ENCODE measurements at places on chromosomes 5 and 9.
A peak's percentile ranks its signal among the peaks of the same experiment; 100 is the strongest.

DNA sequence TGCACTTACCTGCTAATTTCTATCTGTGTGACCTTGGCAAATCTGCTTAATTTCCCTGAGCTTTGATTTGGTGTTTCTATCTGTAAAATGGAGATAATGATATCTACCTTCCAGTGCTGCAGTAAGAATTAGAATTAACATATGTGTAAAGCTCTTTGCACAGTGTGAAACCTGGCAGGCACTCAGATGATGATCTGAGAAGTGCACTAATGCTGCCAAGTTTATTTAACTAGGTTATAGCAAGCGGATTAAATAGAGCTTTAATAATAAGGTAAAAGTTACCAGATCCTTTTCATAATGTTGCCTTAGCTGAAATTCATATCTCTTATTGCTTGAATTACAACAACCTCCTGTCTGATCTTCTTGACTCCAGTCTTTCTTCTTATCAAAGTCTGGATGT is 315.3 kb upstream of the CD180 start:
- DNase-seq: no peak

DNA sequence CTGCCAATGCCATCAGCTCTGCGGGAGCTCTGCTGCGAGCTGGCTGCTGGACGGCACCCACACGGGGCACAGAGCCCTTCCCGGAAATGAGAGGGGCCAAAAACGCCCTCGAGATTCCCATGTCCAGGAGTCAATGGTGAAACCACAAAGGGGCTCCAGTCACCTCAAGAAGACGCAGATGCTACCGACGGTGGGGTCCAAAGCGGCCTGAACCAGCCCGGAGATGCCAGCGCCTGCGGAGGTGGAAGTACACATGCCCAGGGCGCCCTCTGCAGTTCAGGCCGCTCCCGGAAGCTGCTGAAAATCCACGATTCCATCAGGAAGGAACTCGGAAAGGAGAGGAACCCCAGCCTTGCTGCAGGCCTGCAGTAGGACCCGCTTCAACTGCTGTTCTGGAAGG is 82.4 kb upstream of the SELENOP start:
- DNase-seq: no peak

DNA sequence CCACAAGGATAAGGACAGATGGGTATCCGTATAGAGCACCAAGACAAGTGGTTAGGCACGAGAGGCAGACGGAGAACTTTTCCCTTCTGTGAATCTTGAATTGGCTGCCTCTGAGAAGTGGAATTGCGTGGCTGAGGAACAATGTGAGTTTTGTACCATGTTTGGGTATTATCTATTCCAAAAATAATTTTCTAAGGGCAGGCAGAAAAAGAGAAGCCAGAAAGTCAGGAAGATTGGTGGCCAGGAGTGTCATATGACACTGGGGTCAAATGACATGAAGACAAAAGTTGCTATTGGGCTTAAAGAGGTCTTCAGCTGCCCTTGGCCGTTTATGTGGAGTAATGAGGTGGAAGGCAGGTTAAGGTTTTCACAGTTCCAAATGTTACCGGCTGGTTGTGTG is 14.5 kb downstream of the HABP4 start:
- DNase-seq: no peak

- no peak for DNase-seq
These were observed 106.0 kb downstream of the HACD4 start for GRCh38 chr9:20925256-20926045.

- DNase-seq: no peak
These were observed 1129.2 kb downstream of the DTWD2 start for GRCh38 chr5:117859176-117859575.

- DNase-seq: peak; percentile 5
These were observed 31.8 kb downstream of the SPATA31C2 start for GRCh38 chr9:88106492-88106891.

DNA sequence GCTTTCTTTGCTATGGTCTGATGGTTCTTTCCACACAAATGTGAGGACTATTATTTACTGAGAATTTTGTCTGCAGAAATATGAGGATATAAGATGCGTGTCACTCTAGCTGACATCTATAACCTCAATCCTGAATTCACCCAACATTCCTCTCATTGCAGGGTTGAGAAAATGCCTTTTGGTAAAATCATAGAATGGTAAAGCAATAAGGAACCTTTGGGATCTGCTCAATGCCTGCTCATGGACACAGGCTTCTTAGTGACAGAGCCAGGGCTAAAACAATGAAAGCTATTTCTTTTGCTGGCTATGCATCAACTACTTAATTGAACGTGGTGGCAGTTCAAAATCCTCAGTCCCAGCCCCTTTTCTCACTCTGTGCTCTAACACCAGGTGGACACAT is 199.6 kb downstream of the GAS1 start:
- DNase-seq: no peak

- DNase-seq: peak; percentile 40
These were observed 2.0 kb downstream of the VCAN start for GRCh38 chr5:83473346-83474160.

- no peak for DNase-seq
These were observed 159.7 kb downstream of the TLE1 start for GRCh38 chr9:81529556-81530193.

DNA sequence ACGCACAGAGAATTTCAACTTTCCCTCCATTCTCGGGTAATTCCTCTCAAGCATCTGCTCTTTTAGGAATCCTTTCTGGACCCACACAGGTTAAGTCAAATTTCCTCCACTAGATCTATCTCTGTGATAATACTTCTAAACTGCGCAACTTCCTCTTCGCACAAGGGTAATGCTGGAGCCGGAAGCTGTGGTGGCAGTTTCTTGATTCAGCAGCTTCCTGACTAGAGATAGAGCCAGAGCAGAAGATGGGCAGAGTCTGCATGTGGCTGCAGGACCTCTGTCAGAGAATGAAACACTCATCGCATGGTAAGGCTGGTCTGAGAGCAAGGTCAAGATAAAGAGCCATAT is 11.1 kb upstream of the CDC42SE2 start:
- peak; percentile 89 for DNase-seq

GRCh38 chr5:136221340-136221739 is 28.4 kb upstream of the SMIM32 start:
- DNase-seq: no peak

- DNase-seq: no peak
These were observed 39.4 kb downstream of the GNG10 start for GRCh38 chr9:111700776-111701175.

DNA sequence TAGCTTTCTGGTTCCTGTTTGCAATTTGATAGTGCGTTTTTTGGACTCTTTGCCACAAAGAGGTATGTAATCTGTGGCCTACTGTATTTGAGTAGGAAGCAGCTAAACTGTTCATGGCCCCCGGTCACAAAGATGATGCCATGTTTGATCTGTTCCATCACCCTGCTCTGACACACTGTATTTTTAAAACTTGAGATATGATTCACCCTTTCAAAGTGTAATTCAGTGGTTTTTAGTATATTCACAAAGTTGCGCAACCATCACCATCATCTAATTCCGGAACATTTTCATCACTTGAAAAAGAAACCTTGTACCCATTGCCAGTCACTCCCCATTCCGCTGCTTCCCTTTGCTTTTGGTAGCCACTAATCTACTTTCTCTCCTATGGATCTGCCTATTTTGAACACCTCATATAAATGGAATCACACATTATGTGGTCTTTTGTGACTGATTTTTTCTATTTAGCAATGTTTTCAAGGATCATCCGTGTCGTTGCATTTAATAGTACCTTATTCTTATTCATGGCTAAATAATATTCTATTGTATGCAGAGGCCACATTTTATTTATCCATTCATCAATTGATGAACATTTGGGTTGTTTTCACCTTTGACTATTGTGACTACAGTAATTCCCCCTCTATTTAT is 141.6 kb downstream of the NR3C1 start:
- no peak for DNase-seq

Measured in CD4-positive, alpha-beta T cell treated with Interleukin-12 subunit alpha and Interleukin-12 subunit beta, for 1 hour (primary cell).